Thyroid gland (tissue), 4 donors: ENCODE measurements at places on chromosomes 16 and 17. TPM values are rescaled to one million over a fixed set of nuclear protein-coding genes. Genes with fewer than 3 reads are reported as not detected.

DNA sequence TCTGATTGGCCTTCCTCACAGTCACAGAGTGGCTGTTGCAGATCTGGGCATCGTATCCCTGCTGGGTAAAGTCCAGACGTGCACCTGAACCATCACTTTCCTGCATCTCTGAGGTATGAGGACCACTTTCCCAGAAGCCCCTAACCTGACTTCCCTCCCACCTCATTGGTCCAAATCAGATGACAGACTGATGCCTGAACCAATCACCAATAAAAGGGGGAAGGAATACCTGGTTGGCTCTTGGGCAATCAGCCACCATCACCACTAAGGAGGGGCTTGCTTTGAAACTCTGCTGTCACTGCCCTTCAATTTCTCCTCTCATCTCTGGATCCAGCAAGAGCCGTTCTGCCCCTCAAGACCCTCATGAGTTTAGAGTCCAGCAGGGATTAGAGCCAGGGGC, 13.6 kb upstream of the WFDC1 start:
- H3K27ac ChIP-seq, result no peak overlapping the region
- DNase-seq, result no peak
- H3K36me3 ChIP-seq, result no peaks in the 10 kb centered on the region
- no peaks in the 10 kb centered on the region for H3K27me3 ChIP-seq
- no peak overlapping the region for H3K4me3 ChIP-seq

- no peak overlapping the region for H3K27ac ChIP-seq
- H3K27me3 ChIP-seq, result no peaks in the 10 kb centered on the region
- no peak overlapping the region for H3K4me3 ChIP-seq
- H3K4me1 ChIP-seq, result no peaks in the 10 kb centered on the region
- H3K36me3 ChIP-seq, result no peaks in the 10 kb centered on the region
Measured at GRCh38 chr17:40915721-40916256, 21.7 kb downstream of the KRT23 start.

- peak; percentile 21 for DNase-seq
- H3K36me3 ChIP-seq, result no peaks in the 10 kb centered on the region
Measured at GRCh38 chr17:27824176-27824715, 23.9 kb upstream of the NOS2 start.

DNA sequence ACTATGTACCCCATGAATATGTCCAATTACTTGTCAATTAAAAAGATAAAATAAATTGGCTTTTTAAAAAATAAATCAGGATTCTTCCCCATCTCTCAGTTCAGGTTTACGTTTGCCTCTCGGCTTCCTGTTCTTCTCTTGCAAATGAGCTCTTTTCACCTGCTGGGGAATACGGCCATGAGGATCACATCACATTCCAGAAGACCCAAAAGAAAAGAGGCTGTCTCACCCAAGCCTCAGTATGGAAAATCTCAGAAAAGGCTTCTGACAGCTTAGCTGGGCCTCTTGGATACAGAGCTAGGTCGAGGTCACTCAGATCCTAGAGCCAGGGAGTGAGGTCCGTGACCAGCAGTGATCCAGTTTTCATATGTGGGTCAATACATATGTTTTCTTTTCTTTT, 171.2 kb upstream of the SDK2 start:
- H3K36me3 ChIP-seq, result no peaks in the 10 kb centered on the region
- H3K27ac ChIP-seq, result no peak overlapping the region
- no peak overlapping the region for H3K4me3 ChIP-seq
- no peaks in the 10 kb centered on the region for H3K4me1 ChIP-seq
- DNase-seq, result no peak
- H3K27me3 ChIP-seq, result no peaks in the 10 kb centered on the region

- H3K27me3 ChIP-seq, result no peaks in the 10 kb centered on the region
- no peaks in the 10 kb centered on the region for H3K4me1 ChIP-seq
- no peak overlapping the region for H3K4me3 ChIP-seq
- no peaks in the 10 kb centered on the region for H3K36me3 ChIP-seq
Measured at GRCh38 chr17:31328160-31328535, 6.7 kb upstream of the EVI2A start.

Gene METTL23
- total RNA-seq, result 48.9 TPM

Gene ENPP7
- total RNA-seq, result not detected
